ENCODE measurements at places on chromosomes 6 and 20.

DNA sequence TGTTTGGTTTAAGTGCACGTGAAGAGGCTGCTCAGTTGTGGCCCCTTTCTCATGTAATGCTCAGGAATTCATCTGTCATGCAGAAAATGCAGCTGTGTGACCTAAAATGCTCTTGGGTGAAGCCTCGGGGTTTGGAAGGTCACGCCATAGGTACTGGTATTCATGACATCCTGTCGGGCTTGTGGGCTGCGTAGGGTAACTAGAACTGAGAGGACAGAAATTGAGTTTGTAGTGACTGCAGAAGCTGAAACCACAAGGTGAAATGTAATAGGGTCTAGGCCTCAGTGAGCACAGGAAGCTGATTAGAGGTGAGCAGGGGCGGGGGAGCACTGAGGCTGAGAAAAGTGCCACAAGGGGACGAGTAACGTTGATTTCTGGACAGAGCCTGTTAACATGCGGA is 128.8 kb downstream of the SOBP start:
- no peak for DNase-seq

- no peak for DNase-seq
Observed at GRCh38 chr20:63062188-63063140, 55.7 kb upstream of the BHLHE23 start.

- no peak for DNase-seq
Observed at GRCh38 chr6:64750910-64751309, 956.1 kb downstream of the EYS start.

GRCh38 chr6:149900620-149901443 is 2.9 kb upstream of the RAET1E start:
- no peak for DNase-seq

GRCh38 chr20:29743101-29743931 is 1514.1 kb upstream of the DEFB115 start:
- no peak for DNase-seq

DNA sequence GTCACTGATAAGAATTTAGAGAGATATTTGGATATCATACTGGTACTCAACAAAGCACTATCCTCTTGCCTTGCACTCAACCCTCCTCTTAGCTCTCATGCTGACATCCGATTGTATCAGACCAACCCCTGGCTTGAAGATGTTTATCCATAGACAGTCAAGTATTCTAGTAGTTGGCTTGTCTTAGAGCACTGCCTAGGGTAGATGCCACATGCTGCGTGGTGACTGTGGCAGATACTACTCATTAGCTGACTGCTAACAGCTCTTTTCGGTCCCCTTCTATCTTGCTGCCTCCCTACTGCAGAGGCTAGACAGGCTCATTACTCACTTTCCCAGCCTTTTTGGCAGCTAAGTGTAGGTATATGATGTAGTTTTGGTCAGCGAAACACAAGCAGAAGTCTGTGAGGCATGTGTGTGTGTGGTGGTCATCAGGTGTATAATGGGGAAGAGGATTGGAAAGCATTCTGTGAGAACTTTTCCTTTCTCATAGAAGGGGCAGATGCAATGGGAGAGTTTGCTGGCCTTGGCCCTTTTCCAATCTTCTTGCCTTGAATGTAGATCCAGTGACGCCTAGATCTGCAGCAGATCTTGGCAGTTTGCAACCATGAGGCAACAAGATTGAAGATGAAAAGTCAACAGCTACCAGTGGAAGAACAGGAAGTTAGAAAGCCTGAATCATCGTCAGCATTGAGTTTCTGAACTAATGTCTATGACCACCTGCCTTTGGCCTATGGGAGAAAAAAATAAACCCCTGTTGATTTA is 4.4 kb upstream of the IFNGR1 start:
- no peak for DNase-seq

GRCh38 chr6:141321493-141322347 is 811.0 kb upstream of the GJE1 start:
- DNase-seq, result no peak

DNA sequence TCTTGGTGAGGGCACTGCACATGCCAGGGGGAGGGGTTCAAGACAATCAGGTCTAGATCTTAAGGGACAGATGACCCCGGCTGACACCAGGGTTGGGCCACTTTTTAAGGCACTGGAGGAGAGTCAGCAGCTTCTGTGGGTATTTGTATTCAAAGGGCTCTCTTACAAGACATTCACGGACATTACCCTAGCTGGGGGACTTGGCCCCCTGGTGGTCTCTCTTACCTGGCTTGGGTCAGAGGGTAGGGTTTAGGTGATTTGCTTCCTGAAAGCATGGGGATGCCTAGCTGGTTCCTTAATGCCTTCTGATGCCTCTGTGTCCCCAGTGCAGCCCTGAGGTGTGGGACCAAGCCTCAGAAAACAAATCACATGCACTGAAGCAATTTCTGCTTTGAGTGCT is 354.7 kb downstream of the CDC5L start:
- DNase-seq, result no peak

- no peak for DNase-seq
Observed at GRCh38 chr20:32518593-32519380, 66.3 kb downstream of the NOL4L start.

DNA sequence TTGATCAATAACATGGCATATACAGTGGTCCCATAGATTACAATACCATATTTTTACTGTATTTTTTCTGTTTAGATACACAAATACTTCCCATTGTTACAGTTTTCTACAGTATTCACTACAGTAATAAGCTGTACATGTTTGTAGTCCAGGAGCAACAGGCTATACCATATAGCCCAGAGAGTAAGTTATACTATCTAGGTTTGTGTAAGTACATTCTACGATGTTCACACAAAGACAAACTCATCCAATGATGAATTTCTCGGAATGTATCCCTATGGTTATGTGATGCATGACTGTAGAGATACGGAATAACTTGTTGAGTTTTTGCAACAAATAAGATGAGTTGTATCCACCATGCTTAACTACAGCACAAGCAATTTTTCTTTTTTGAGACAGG is 3.6 kb upstream of the MYO6 start:
- DNase-seq, result no peak

GRCh38 chr20:2255926-2256531 is 39.8 kb upstream of the TGM3 start:
- DNase-seq, result no peak

GRCh38 chr20:32988008-32988407 is 16.2 kb downstream of the SUN5 start:
- no peak for DNase-seq

DNA sequence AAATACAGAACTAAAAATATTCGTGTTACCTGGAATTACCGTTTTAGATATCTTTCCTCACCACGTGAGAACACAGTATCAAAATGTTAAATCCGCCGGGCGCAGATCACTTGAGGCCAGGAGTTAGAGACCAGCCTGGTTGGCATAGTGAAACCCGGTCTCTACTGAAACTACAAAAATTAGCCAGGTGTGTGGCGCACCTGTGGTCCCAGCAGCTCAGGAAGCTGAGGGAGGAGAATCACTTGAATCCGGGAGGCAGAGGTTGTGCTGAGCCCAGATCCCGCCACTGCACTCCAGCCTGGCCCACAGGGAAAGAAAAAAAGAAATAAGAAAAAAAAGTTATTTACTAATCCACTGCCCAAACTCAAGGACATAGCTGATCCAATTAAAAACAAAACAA is 4.8 kb upstream of the DDX43 start:
- no peak for DNase-seq

- DNase-seq, result no peak
Observed at GRCh38 chr20:1933465-1933870, 38.3 kb downstream of the SIRPA start.

- DNase-seq, result no peak
Observed at GRCh38 chr6:69926745-69927144, 60.4 kb downstream of the COL19A1 start.

DNA sequence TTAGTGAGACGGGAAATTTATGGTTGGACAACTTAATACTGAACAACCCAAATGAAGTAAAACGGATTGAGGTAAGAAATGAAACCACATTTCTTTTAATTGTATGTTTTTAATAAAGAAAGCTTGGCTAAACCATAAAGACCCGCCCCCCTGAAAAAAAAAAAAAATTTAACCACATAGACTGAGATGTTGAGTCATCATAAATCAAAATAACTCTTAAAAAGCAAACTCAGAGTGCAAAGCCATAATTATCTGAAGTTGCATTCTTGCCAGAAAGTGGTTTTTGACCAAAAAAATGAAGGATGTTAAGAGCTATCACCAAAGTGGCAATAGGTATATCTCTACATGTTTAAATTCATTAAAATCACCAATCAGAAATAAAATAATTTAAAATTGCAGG is 101.8 kb upstream of the COL21A1 start:
- DNase-seq, result no peak

DNA sequence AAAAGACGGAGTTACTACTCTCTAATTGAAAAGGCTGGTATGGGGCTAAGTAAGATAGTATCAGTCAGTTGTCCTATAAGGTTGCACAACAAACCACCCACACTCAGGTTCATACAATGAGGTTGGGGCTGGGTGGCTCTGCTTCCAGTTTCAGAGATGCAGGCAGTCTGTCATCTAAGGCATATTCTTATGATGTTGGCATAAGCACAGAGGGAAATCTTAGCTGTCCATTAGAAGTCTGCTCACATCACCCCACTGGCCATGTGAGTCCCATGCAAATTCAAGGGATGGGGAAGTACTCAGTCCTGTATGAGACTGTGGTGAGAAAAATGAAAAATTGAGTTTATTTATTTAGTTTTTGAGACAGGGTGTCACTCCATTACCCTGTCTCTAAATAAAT is 118.6 kb downstream of the LAMP5 start:
- DNase-seq, result no peak

DNA sequence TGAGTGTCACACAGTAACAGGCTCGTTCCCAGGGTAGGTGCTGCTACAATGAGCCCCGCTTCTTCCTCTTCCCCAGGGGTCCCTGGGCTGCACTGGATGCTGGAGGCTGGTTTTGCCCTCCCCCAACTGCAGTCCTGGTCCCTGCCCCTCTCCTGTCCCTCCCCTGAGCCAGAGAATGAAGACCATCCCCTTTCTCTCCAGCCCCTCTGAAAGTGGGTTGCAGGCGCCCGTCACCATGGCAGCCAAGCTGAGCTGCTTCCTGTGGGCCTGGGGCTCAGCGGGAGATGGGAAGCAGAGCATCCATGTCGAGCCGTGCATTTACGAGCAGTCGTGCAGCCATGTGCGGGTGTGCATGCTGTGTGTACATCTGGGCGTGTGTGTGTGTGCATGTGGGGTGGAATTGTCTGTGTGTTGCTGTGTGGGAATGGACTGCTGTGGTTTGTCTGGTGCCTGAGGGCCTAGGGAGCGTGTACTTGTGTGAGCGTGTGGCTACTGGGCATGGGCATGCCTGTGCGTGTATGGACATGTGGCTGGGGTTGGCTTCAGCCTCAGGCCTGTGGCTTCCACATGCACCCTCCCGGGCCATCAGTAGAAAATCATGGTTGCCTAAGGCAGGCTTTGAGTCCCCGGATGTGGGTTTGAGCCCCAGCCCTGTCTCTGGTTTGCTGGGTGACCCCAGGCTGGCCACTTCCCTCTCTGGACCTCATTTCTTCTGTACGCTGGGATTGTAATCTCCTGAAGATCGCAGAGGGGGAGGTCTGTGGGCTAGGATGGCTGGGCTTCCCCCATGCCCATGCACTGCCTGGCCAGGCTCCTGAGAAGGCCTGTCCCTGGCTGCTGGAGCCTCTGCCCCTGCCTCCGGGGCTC is 48.8 kb downstream of the SRC start:
- DNase-seq, result no peak

GRCh38 chr6:5680095-5680494 is 326.6 kb downstream of the NRN1 start:
- DNase-seq, result no peak

- no peak for DNase-seq
Observed at GRCh38 chr6:12331951-12332749, 42.0 kb downstream of the EDN1 start.

DNA sequence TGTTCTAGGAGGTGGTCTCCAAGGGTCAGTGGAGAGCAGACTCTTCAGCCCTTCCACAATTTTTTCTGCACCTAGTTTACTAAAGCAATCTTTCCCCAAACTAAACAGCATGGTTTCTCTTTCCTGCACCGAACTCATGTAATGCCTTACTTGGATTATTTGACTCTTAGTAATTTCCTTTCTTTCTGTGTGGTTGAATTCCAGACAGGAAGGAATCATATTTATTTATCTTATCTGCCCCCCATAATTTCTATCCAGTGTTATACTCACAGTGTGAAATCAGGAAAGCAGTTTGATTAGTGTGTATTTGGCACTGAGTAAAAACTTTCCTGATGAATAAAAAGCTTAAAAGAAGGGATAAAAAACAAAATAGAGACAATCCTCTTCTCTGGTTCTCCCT is 140.3 kb upstream of the STMND1 start:
- DNase-seq, result no peak

- DNase-seq, result no peak
Observed at GRCh38 chr20:270517-270916, 13.0 kb downstream of the DEFB132 start.

DNA sequence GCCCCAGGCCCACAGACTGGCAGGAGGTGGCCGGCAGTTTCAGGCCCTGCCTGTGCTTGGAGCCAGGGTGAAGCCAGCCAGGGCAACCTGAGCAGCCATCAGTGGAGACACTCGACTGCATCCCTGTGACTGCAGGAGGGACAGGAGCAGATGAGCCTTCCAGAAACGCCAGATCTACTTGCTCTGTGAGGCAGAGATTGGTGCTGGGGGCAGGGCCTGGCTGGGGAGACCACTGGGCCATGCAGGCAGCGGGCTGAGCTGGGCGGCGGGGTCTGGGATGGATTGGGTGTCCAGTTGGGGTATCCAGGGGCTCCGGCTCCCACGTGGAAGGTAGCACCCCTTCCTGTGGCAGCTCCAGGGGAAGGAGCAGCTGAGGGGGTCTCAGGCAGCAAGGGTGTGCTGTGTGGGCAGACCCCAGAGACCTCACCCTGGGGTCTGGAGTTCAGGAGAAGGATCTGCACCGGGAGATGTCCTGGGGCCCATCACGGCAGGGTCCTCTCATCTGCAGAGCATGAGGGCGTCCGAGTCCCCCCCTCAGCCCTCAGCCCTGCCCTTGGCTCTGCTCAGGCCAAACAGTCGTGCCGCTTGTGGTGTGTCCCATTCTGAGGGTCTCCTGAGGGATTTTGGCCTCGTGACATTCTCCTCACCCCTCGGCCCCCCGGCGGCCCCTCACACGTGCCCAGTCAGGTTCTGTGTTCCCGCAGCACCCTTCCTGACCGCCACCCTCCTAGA is 334.9 kb downstream of the TAF4 start:
- DNase-seq, result no peak

GRCh38 chr6:33682341-33682740 is 29.2 kb downstream of the UQCC2 start:
- no peak for DNase-seq

- peak; percentile 18 for DNase-seq
Observed at GRCh38 chr6:15441215-15441868, 195.5 kb downstream of the JARID2 start.

GRCh38 chr6:33823806-33824205 is 20.0 kb upstream of the MLN start:
- no peak for DNase-seq

GRCh38 chr6:10659699-10660348 is 34.6 kb downstream of the C6orf52 start:
- DNase-seq, result no peak

- DNase-seq, result no peak
Observed at GRCh38 chr6:24606200-24606930, 39.6 kb downstream of the KIAA0319 start.

- no peak for DNase-seq
Observed at GRCh38 chr6:163531122-163531521, 116.6 kb downstream of the QKI start.

- DNase-seq, result no peak
Observed at GRCh38 chr6:2948228-2949025, 22.9 kb downstream of the SERPINB6 start.

- DNase-seq, result no peak
Observed at GRCh38 chr20:33526769-33527168, 36.9 kb downstream of the CBFA2T2 start.

Data from hypothalamus (tissue), 51 donors.